IMR-90 (cell line): ENCODE measurements at places on chromosomes 2 and 18. TPM values are rescaled to one million over a fixed set of nuclear protein-coding genes. Genes with fewer than 3 reads are reported as not detected.

DNA sequence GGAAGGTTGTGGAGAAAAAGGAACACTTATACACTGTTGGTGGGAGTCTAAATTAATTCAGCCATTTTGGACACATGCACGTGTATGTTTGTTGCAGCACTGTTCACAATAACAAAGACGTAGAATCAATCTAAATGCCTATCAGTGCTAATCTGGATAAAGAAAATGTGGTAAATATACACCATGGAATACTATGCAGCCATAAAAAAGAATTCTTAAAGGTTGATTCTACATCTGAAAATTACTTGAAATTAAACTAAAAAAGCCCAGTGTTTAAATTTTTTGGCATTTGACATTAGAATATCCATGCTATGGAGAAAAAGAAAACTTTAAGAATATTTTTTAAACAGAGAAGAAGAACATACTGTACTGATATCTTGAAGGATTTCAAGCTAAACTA is 84.0 kb downstream of the BMPR2 start:
- DNase-seq: no peak

- DNase-seq: peak; percentile 96
These were observed 118.4 kb downstream of the BMPR2 start for GRCh38 chr2:202494300-202495229.

DNA sequence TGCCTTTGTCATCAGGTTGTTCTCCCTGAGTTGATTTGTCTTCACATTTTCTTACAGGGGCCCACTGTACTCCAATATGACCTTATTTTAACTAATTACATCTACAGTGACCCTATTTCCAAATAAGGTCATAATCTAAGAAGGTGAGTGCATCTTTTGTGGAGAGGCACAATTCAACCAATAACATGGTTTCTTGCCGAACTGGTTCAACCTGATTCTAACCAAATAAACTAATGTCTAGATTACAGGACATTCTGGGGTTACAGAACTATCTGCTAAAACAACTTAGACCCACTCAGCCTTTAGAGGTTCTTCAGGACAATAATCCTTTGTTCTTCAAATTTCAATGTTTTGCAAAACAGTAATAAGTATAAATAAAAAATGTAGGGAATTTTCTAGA is 496.5 kb upstream of the SOX11 start:
- DNase-seq: no peak

GRCh38 chr2:175151791-175152190 is 16.2 kb downstream of the ATF2 start:
- DNase-seq: peak; percentile 13

GRCh38 chr18:69259282-69259681 is 141.4 kb upstream of the DOK6 start:
- no peak for DNase-seq

The IL1F10 gene
- total RNA-seq: not detected in 2 replicates

The RTKN gene
- 9.4 and 11.1 TPM in 2 replicates for total RNA-seq

DNA sequence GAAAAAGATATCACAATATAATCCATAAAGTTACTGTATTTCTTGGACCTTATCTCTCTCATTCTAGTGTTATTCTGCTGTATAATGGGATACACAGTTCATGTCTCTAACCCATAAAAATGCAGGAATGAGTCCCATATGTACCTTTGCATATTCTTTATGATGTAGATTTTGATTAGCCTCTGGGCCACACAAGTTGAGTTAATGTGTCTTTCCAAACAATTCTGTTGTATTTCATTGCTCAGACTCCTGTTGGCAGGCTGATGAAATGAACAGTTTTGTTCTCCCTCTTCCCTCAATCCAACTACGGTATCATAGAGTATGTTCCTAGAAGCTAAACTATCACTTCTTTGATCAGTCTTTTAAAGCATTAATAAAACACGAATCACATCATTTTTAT is 113.2 kb upstream of the SATB2 start:
- no peak for DNase-seq

The IL36G gene
- total RNA-seq: not detected in 2 replicates

The ODC1 gene
- total RNA-seq: 204 and 251 TPM in 2 replicates

- no peak for DNase-seq
These were observed 289.2 kb upstream of the SLC39A10 start for GRCh38 chr2:195367809-195368208.

The CERKL gene
- total RNA-seq: under 0.01 TPM in 1 of 2 replicates, not detected in the other

DNA sequence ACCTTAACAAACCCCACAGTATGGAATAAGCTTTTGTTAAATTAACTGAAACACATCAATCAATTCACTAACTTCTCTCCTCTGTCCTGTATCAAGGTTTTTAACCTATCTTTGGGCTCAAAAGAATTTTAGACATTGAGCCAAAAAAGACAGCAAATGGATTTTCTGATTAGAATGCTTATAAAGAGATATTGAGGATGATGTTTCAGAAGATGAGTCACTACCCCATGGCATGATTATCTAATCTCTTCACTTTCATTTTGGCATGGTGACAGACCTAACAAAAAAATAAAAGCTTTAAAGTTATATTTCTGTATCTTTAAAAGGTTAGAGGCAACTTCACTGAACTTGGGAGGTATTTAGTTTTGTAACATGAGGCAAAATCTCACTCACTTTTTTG is 55.5 kb downstream of the SGPP2 start:
- DNase-seq: no peak

DNA sequence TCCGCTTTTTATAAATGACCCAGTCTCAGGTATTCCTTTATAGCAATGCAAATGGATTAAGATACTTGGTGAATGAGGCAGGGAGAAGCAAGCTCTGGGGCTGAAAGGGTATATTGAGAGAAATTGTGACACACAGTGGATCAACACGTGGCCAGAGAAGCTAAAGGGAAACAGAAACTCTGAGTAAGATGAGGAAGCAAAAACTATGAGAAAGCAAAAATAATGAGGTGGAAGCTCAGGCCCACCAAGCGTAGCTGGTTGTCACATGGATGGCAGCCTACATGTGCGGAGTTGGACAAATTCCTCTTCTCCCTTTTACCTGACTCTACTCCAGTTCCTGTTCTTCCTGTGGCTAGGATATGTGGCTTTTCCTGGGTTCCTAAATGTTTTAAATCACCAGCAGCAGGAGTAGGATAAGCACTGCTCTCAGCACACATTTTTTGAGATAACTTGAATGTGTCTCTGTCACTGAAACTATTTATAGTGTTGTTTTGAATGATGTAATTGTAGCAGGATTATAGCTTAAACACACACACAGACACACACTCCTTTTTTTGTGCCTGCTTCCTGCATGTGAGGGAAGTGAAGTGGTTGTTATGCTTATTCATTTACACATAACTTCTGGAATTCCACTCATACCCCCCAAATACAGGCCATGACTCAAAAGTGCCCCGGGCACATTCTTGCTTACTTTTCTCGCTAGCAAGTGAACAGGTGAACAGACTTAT is 30.1 kb upstream of the EPC2 start:
- peak; percentile 39 for DNase-seq

GRCh38 chr18:685438-685837 is 27.0 kb downstream of the ENOSF1 start:
- no peak for DNase-seq

- DNase-seq: peak; percentile 16
These were observed 137.7 kb downstream of the SNTG2 start for GRCh38 chr2:1088192-1088860.

GRCh38 chr2:170816504-170817092 is at the start of gene GAD1:
GAD1 (plus strand) TSS chr2:170816887; CDS start chr2:170818592, 1,705 bp downstream.
- DNase-seq: peak; percentile 46

- peak; percentile 34 for DNase-seq
These were observed 56.7 kb upstream of the ACKR3 start for GRCh38 chr2:236512902-236513435.

The SLC9A4 gene
- not detected in 2 replicates for total RNA-seq

The OTOS gene
- not detected in 2 replicates for total RNA-seq

The CTLA4 gene
- not detected in 2 replicates for total RNA-seq

DNA sequence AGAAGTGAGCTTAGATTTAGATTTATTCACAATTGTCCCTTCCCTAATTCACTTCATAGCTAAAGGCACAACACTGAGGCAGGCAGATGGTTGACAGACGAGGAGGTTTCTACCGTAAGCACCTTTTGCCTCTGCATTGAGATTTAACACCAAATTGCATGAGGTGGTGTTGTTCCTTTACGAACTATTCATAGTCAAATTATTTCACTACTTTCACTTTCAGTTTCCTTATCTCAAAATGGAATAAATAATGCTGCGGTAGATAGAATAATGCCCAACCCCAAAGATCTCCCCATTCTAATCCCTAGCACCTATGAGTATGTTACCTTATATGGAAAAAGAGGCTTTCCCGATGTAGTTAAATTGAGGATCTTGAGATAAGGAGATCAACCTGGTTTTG is 58.9 kb upstream of the LINC00305 start:
- no peak for DNase-seq

The POTEC gene
- not detected in 2 replicates for total RNA-seq

DNA sequence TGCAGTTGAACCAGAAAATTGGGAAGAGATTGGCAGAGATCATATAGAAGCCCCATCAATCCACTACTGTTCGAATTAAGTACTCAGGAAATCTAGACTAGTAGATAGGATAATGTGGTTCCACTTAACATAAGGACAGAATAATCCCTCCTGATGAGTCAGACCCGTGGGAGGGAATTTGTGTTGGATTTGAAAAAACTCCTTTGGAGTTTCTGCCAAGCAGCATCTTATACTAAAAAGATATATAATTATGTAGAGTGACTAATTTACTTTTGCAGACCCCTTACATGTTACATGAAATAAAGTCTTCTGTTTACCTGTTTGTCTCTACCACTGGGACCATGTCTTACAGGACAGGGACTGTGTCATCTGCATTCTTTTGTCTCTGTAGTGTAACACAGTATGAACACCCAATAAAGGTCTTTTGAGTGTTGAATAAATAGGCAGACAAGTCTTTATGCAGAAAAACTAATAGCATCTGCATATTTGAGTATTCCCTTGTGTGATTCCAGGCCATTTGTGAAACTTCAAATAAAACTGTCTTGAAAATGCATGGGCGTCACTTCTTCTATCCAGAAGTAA is 122.6 kb upstream of the DNAJC10 start:
- DNase-seq: peak; percentile 90

- peak; percentile 29 for DNase-seq
These were observed 22.1 kb downstream of the CENPA start for GRCh38 chr2:26807788-26808460.

The MAP3K20 gene
- total RNA-seq: 84.4 and 93.0 TPM in 2 replicates

The PDK1 gene
- total RNA-seq: 68.3 and 85.9 TPM in 2 replicates

GRCh38 chr18:69898241-69898861 is 49.3 kb downstream of the CD226 start:
- no peak for DNase-seq

DNA sequence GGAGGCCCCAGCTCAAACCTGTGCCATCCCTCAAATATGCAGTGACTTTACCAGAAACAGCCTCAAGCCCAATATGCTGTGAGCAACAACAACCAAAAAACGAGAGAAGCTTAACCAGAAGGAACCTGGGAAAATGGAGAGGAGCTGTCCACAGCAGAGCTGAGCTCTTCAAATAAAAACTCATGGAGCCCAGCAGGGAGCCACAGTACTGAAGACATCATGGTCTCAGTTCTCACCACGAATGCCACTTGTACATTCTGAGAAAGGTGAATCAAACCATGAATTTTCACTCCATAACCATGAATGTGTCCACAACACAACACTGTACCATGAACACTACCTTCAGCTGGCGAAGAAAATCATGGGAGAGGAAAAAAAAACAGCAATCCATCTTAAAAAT is 50.5 kb downstream of the KLHL14 start:
- DNase-seq: no peak

GRCh38 chr2:233418761-233419546 is 64.7 kb downstream of the DGKD start:
- DNase-seq: peak; percentile 57

- no peak for DNase-seq
These were observed 68.1 kb downstream of the EPHA4 start for GRCh38 chr2:221503965-221504364.

- DNase-seq: no peak
These were observed 15.5 kb upstream of the ST8SIA5 start for GRCh38 chr18:46772357-46772756.

GRCh38 chr18:77023102-77023782 is 109.3 kb downstream of the MBP start:
- DNase-seq: no peak

DNA sequence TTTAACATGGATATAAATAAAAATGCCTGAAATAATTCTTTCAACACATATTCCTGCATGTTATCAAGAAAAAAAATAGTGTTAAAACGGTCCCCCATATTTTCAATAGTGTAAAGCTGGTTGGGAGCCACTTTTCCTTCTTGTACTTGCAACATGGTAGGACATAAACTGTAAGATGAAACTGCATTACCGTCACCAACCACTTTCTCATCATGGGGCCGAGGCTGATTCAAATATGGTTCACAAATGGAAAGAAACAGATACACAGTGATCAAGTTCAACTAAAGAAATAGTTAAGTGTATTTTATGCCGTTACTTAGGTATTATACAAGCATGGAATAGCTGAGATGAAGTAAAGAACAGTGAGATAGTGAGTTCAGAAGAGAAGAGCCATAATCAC is 360.7 kb downstream of the ZEB2 start:
- no peak for DNase-seq

GRCh38 chr18:39486268-39486667 is 1920.7 kb upstream of the CELF4 start:
- DNase-seq: no peak

- DNase-seq: no peak
These were observed 50.3 kb downstream of the ARL4C start for GRCh38 chr2:234446404-234447076.

GRCh38 chr2:8090748-8091700 is 590.8 kb upstream of the ID2 start:
- DNase-seq: peak; percentile 93

DNA sequence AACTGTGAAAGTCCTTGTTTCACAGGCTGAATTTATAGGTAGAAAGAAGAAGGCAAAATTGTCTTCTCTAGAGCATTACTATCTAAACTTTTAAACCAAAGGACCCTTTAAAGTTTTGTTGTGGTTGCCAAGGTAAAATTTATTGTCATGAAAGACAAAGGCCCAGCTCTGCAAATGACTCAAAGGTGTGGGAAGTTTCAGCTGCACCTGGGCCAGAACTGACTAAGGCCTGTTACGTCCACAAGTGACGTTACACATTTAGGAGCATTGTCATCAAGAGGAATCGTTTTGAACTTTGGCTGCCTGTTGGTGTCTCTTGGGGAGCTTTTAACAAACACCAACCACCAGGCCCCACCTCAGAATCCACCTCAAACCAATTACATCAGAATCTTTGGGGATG is 8.1 kb upstream of the DSC3 start:
- no peak for DNase-seq

DNA sequence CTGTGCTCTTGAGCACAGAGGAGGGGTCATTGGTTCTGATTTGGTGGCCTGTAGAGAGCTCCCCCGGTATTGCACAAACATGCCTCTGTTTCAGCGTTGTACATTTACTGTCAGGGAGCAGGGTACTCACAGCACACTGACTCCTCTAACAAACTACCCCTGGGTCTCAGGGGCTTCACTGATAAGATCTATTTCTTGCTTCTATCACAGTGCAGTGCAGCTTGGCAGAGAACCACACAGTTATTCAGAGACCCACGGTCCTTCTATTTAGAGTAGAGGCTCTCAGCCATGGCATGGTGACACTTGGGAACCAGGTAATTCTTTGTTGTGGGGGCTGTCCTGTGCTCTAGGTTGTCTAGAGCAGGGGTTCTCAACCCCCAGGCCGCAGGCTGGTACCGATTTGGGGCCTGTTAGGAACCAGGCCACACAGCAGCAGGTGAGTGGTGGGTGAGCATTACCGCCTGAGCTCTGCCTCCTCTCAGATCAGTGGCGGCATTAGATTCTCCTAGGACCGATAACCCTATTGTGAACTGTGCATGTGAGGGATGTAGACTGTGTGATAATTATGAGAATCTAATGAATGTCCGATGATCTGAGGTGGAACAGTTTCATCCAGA is 133.4 kb upstream of the MYCN start:
- no peak for DNase-seq

- peak; percentile 25 for DNase-seq
These were observed 38.0 kb downstream of the TMX3 start for GRCh38 chr18:68676913-68677312.
